ENCODE measurements at places on chromosomes 6 and 20. TPM values are rescaled to one million over a fixed set of nuclear protein-coding genes. Genes with fewer than 3 reads are reported as not detected.
A peak's percentile ranks its signal among the peaks of the same experiment; 100 is the strongest.

DNA sequence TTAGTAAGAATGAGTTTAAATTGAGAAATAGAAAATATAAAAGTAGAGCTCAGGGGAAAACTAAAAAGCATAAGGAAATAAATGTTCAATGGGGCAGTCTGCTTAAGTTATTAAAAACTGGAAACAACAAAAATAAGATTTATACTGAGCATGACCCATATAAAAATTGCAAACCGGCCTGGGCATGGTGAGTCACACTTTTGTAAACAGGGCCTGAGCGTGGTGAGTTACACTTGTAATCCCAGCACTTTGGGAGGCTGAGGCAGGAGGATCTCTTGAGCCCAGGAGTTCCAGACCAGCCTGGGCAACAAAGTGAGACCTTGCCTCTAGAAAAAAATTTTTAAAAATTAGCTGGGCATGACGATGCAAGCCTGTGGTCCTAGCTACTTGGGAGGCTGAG lies 74.6 kb downstream of the TMEM244 start:
- H3K27me3 ChIP-seq, result no peaks in the 10 kb centered on the region
- DNase-seq, result no peak
- H3K4me3 ChIP-seq, result no peak overlapping the region
- H3K27ac ChIP-seq, result no peak overlapping the region
- H3K36me3 ChIP-seq, result no peaks in the 10 kb centered on the region

- H3K4me1 ChIP-seq, result no peaks in the 10 kb centered on the region
- no peaks in the 10 kb centered on the region for H3K27me3 ChIP-seq
- no peak overlapping the region for H3K27ac ChIP-seq
- no peaks in the 10 kb centered on the region for H3K36me3 ChIP-seq
Observed at GRCh38 chr6:134744301-134744700, 205.6 kb downstream of the ALDH8A1 start.

The LY86 gene
- 8.3 TPM for total RNA-seq

The MED20 gene
- 9.8 TPM for total RNA-seq

GRCh38 chr6:124053315-124053714 lies 249.7 kb downstream of the NKAIN2 start:
- no peaks in the 10 kb centered on the region for H3K4me1 ChIP-seq
- no peaks in the 10 kb centered on the region for H3K27me3 ChIP-seq
- no peaks in the 10 kb centered on the region for H3K36me3 ChIP-seq

The SPAG4 gene
- total RNA-seq, result 3.4 TPM

DNA sequence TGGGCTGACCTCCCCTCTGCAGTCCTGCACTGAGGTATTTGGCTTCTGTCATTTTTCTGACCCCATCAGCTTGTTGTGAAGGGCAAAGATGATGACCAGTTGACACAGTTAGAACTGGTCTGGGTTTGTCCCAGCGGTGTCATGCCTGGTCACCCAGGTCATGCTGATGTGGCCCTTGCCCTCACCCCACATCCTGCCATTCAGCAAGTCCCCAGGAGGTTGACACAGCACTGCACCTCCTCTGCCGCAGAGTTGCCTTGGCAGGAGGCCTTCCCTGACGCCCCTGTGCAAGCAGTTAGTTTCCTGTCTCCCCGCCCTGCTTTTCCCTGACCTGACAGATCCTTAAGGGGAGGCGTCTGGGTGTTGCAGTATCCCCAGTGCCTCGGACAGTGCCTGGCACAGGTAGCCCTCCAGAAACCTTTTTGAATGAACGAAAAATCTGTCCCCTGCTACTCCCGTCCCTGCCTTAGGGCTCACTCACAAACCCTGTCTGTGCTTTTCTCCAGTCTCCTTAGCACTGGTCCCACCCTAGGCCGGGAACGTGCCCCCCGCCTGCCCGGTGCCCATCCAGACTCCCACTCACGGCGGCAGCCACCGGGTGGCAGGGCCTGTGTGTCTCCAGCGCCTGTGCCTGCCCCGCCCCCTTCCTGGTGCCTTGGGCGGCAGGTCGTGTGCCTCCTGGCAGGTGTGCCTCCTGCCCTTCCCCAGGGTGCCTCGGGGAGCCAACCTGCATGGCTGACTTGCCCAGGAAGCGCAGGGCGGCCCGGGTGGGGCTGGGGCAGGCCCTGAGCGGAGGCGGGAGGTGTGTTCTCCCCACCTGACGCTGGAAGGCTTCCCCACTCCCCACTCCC lies 146.3 kb upstream of the RNF24 start:
- no peaks in the 10 kb centered on the region for H3K36me3 ChIP-seq
- peaks cover 9% of the 10 kb centered on the region for H3K4me1 ChIP-seq
- H3K27me3 ChIP-seq, result no peaks in the 10 kb centered on the region
- peak overlapping the region; percentile 57 for H3K27ac ChIP-seq

The CDSN gene
- total RNA-seq, result 0.59 TPM

DNA sequence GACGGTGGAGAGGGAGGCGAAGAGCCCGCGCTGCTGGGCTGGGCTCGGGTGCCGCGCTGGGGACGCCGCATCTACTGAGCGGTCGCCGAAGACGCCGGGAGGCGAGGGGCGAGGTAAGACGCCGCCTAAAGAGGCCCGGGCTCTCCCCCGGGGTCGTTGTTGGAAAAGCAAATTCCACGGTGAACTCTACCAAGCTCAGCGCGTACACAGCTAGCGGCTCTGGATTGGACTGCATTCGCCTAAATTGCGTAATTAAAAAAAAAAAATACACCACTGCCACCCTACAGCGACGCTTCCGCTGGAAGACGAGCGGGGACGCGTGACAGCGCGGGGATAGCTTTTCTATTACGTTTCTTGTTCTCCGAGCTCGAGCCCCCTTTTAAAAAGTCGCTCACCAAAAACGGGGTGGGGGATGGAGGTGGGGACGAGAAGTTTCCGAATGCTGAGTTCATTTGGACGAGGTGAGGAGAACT lies 92.0 kb upstream of the PRDM1 start:
- H3K27me3 ChIP-seq, result no peaks in the 10 kb centered on the region
- H3K27ac ChIP-seq, result peak overlapping the region; percentile 86
- H3K4me3 ChIP-seq, result peak overlapping the region; percentile 80
- H3K36me3 ChIP-seq, result no peaks in the 10 kb centered on the region

GRCh38 chr6:16184129-16184528 lies 54.3 kb upstream of the GMPR start:
- H3K27ac ChIP-seq, result no peak overlapping the region
- no peaks in the 10 kb centered on the region for H3K27me3 ChIP-seq
- no peaks in the 10 kb centered on the region for H3K4me1 ChIP-seq
- H3K4me3 ChIP-seq, result no peak overlapping the region
- DNase-seq, result no peak

The GRM1 gene
- total RNA-seq, result not detected

- H3K4me1 ChIP-seq, result no peaks in the 10 kb centered on the region
- no peak for DNase-seq
- no peaks in the 10 kb centered on the region for H3K36me3 ChIP-seq
- H3K4me3 ChIP-seq, result no peak overlapping the region
Observed at GRCh38 chr6:106063448-106063850, 22.7 kb upstream of the PRDM1 start.

- no peak overlapping the region for H3K27ac ChIP-seq
- no peaks in the 10 kb centered on the region for H3K27me3 ChIP-seq
- no peak for DNase-seq
- H3K4me3 ChIP-seq, result no peak overlapping the region
- no peaks in the 10 kb centered on the region for H3K4me1 ChIP-seq
Observed at GRCh38 chr6:44116641-44117382, 10.4 kb downstream of the MRPL14 start.

- no peaks in the 10 kb centered on the region for H3K27me3 ChIP-seq
- peak; percentile 56 for DNase-seq
- no peaks in the 10 kb centered on the region for H3K4me1 ChIP-seq
- peak overlapping the region; percentile 93 for H3K4me3 ChIP-seq
Observed at GRCh38 chr20:10672624-10673127, 1.1 kb downstream of the JAG1 start.

The NANP gene
- total RNA-seq, result 3.8 TPM

DNA sequence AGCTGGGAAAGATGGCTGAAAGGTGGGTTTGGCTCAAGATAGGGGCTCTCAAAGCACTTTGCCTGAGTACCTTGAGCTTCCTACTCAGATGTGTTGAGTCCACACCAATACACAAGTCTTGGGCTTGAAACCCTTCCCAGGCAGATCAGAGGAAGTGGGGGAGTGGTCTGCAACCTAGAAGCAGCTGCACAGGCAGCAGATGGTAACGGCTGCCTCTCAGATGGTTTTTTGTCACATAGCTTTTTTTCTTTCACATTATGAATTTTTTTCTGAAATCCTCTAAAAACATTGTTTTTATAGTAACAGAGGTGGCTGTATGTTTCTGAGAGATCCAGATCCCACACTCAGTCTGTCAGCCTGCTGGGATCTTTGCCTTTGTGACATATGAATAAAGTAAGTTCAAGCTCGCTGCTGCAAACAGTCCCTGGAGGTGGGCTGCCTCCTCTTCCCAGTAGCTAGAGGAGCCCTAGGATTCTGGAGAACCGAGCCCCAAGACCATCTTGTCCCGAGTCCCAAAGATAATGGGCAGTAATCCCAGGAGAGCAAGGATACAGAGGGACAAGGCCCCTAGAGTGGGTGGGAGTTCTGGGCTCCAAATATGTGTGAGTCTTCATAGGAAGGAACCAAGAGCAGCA lies 97.1 kb upstream of the TOP1 start:
- no peaks in the 10 kb centered on the region for H3K36me3 ChIP-seq
- no peaks in the 10 kb centered on the region for H3K4me1 ChIP-seq
- H3K4me3 ChIP-seq, result no peak overlapping the region
- H3K27me3 ChIP-seq, result no peaks in the 10 kb centered on the region

The IFNGR1 gene
- total RNA-seq, result 207 TPM

- DNase-seq, result no peak
- H3K4me3 ChIP-seq, result no peak overlapping the region
- no peaks in the 10 kb centered on the region for H3K27me3 ChIP-seq
- no peaks in the 10 kb centered on the region for H3K36me3 ChIP-seq
Observed at GRCh38 chr20:8534368-8535160, 402.5 kb downstream of the PLCB1 start.

DNA sequence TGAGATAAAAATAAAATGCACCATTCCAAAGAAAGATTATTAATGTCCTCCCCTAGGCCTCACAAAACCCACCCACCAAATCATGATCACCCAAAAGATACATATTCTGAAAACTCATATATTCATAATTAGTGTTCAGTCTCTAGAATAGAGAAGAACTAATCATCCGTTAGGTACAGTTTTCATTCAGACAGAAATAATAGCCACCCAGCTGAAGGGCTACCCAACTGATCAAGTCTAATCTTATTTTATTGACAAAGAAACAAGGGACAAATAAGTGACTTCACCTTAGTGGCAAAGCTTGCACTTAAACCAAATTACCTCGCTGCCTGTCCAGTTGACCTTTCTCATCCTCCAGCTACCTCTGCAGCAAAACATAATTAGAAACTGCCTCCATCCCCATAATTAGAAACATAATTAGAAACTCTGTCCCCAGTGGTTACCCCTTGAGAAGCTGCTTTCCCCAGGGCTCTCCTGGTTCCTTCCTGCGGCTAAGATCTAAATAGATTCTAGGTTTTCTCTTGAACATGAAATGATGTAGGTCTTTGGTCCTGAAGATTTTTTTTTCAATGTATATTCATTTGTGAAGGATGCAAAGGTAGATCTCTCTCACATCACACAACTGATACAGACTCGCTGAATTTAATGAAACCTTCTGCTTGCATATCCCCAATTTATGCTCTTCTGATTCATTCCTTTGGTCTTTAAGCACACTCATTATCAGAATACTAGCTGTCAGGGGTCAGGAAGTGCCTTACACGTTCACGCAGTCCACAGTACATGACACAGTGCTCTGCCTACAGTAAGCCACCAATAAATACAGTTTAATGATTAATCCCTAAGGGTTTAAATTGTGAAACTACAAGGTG lies 46.3 kb downstream of the HBS1L start:
- no peak overlapping the region for H3K4me3 ChIP-seq
- DNase-seq, result no peak
- H3K27ac ChIP-seq, result no peak overlapping the region
- no peaks in the 10 kb centered on the region for H3K36me3 ChIP-seq
- H3K27me3 ChIP-seq, result no peaks in the 10 kb centered on the region
- no peaks in the 10 kb centered on the region for H3K4me1 ChIP-seq

GRCh38 chr6:109527989-109528388 lies 45.0 kb upstream of the ZBTB24 start:
- H3K36me3 ChIP-seq, result no peaks in the 10 kb centered on the region
- H3K27me3 ChIP-seq, result no peaks in the 10 kb centered on the region
- no peak for DNase-seq
- no peaks in the 10 kb centered on the region for H3K4me1 ChIP-seq
- H3K27ac ChIP-seq, result no peak overlapping the region

- H3K27ac ChIP-seq, result no peak overlapping the region
- no peaks in the 10 kb centered on the region for H3K4me1 ChIP-seq
- peaks cover 28% of the 10 kb centered on the region for H3K27me3 ChIP-seq
Observed at GRCh38 chr20:46226602-46227001, 81.7 kb downstream of the CDH22 start.

GRCh38 chr6:31037682-31038081 lies 27.4 kb downstream of the MUC22 start:
- H3K4me3 ChIP-seq, result no peak overlapping the region
- H3K36me3 ChIP-seq, result no peaks in the 10 kb centered on the region
- DNase-seq, result no peak
- H3K4me1 ChIP-seq, result no peaks in the 10 kb centered on the region
- no peaks in the 10 kb centered on the region for H3K27me3 ChIP-seq

The SPINT4 gene
- not detected for total RNA-seq

DNA sequence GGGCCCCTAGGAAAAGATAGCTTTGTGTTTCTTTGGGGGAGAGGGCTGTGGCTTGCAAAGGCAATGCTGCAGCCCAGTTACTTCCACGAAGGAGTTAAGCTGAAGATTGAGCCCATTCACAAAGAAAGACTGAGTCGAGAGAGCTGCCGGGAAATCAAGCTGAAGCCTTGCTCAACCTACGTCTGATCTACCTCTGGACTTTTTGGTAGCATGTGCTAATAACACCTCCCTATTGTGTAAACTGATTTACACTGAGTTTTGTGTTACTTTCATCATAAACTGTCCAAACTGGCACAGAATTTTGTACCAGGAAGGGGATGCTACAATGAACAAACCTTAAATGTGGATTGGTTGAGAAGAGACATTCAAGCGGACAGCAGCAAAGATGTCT lies 23.5 kb downstream of the BANF2 start:
- no peak for DNase-seq
- no peak overlapping the region for H3K27ac ChIP-seq
- no peaks in the 10 kb centered on the region for H3K4me1 ChIP-seq
- no peaks in the 10 kb centered on the region for H3K36me3 ChIP-seq
- H3K4me3 ChIP-seq, result no peak overlapping the region

The CCR6 gene
- not detected for total RNA-seq

GRCh38 chr20:14881518-14881917 lies 544.1 kb upstream of the FLRT3 start:
- H3K27me3 ChIP-seq, result no peaks in the 10 kb centered on the region
- no peaks in the 10 kb centered on the region for H3K4me1 ChIP-seq
- H3K36me3 ChIP-seq, result no peaks in the 10 kb centered on the region
- H3K4me3 ChIP-seq, result no peak overlapping the region
- no peak overlapping the region for H3K27ac ChIP-seq

The APOBEC2 gene
- not detected for total RNA-seq

The RBPJL gene
- not detected for total RNA-seq

The ZNF391 gene
- 5.9 TPM for total RNA-seq

The DEFB132 gene
- 0.29 TPM for total RNA-seq

DNA sequence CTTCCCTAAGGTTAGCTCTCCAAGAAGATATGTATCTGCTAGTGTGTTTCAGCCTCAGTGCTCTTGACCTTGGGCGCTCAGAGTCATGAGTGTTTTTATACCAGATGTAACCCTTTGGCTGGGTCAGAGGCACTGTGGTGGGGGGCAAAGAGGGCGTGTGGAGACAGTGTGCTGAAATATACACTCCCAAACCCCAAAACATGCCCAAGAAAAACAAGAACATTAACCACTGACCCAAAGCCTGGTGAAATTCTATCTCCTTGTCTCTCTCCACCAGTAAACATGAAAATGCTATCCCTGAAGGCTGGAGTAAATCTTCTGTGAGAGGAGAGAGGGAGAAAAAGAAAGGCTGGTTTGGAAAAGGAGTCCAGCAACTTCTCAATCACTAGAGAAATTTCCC lies 47.9 kb downstream of the ISM1 start:
- H3K27ac ChIP-seq, result peak overlapping the region; percentile 38
- H3K4me1 ChIP-seq, result no peaks in the 10 kb centered on the region
- H3K27me3 ChIP-seq, result no peaks in the 10 kb centered on the region
- no peaks in the 10 kb centered on the region for H3K36me3 ChIP-seq
- H3K4me3 ChIP-seq, result no peak overlapping the region
